ENCODE measurements at places on chromosomes 1 and 21.

DNA sequence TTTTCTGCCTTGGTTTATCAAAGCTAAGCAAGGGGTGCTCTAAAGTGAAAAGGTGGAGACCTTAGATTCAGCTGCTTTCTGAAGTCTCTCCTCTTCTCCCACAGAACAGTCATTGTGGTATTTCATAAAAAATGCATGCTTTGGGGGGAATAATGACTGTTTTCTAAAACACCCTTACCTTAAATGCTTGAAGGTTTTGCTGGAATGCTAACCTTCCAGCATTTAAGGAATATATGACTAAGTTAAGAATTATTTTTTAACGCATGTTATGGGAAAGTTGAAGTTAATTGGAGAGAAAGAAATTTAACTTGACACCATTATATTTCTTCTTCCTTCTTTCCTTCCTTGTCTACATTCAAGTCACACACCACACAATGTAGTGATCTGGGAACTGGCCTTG is 162.5 kb downstream of the ROR1 start:
- no peak for DNase-seq

GRCh38 chr1:107480548-107481415 is 339.9 kb downstream of the NTNG1 start:
- peak; percentile 22 for DNase-seq

DNA sequence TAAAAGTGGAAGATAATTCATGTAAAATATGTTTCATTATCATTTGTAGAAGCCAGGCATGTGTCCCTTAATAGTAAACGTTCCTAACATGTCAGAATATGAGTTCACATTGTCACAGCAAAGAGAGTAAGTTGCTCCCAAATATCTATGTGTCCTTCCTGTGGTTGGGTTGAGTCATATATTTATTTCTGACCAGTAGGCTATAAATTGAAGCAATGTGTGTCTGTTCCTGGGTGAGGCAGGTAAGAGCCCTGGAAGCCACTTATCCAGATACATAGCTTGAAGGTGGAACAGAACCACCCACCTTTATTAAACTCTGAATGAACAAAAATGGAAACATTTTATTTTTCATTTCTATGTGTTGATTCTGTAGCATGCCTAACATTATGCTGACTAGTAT is 2251.6 kb downstream of the NCAM2 start:
- no peak for DNase-seq

DNA sequence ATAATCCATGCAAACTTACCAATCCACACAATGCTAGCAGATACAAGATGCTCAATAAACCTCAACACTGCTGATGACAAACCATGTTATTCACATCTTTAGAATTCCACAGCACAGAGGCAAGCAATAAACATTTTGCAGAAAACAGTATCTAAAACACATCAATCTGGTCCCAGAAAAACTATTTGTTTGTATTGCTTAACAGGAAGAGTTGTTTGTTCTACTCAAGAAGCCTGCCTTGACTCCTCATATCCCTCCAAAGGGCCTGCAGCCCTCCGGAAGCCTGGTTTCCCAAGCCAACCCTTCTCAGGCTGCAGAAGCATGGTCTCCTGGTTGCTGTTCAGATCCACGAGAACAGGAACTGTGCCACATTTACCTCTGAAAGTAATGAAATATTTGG is 139.7 kb downstream of the RERE start:
- no peak for DNase-seq

DNA sequence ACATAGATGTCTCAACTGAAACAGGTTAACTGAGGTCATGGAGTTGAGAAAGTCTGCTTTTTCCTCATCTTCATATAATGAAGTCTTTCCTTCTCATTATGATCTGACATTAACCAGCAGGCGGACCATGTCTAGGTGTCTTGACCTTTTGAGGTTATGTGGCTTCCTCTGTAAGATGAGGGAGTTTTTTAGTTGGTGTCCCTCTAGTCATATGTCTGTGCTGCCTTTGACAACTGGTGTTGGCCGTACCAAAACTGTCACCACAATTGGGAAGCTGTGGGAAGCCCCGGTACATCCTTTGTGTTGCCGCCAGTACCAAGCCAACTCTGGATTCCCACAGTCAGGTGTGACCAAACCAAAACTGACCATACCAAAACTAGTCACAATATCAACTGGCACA is 105.1 kb downstream of the PBX1 start:
- no peak for DNase-seq

- DNase-seq = no peak
These were observed 312.3 kb downstream of the TM2D1 start for GRCh38 chr1:61412601-61413000.

DNA sequence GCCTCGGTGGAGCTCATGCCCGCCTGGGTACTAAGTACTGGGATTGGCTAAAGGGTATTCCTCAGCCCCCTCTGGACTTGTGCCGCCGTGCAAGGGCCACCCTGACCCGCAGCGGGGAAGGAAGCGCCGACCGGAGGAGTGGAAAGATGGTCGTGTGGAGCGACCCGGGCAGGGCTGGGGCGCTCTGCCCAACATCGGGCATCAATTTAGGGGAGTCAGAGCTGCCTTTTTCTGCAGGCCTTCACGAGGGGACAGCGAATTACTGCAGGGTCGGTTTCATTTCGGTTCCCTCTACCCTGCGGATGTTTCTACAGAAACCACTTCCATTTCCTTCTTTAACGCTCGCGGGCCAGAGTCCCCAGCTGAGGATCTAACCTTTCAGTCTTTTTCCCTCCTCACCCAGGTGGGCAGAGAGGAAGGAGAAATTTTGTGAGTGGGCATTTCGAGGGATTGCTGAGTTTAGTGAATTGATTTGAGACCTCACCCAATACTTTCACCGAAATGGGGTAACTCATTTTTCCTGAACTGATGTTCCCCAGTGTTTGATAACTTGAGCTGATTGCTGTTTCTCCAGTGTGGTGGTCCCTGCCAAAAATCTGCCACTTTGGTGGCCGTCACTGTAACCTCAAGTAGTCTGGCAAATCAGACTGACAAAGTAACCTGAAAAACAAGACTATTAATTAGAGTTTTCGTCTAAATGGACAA is 1.1 kb downstream of the TOR1AIP1 start:
- no peak for DNase-seq

DNA sequence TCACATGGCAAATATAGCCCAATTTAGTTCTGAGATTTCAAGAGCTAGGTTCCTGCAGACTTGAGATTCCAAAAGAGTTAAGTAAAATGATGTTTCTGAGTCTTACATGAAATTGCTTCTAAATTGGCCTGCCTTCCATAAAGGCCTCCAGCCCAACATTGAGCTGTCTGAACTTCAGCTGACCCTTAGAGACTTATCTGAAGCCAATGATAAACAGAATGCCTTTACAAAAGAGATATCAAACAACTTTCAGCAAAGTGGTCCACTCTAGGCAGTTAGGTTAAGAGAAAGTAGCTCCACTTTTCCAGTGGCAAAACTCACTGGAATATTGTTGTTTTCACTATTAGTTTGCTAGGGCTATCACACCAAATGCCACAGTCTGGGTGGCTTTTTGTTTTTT is 6.3 kb upstream of the RC3H1 start:
- no peak for DNase-seq

GRCh38 chr21:31180256-31181081 is 142.2 kb upstream of the KRTAP19-8 start:
- DNase-seq = peak; percentile 17

GRCh38 chr21:35476621-35477395 is 427.7 kb upstream of the RUNX1 start:
- DNase-seq = no peak

GRCh38 chr1:1527092-1527816 is 13.2 kb downstream of the TMEM240 start:
- DNase-seq = no peak

GRCh38 chr1:4684136-4684535 is 29.7 kb downstream of the AJAP1 start:
- no peak for DNase-seq

DNA sequence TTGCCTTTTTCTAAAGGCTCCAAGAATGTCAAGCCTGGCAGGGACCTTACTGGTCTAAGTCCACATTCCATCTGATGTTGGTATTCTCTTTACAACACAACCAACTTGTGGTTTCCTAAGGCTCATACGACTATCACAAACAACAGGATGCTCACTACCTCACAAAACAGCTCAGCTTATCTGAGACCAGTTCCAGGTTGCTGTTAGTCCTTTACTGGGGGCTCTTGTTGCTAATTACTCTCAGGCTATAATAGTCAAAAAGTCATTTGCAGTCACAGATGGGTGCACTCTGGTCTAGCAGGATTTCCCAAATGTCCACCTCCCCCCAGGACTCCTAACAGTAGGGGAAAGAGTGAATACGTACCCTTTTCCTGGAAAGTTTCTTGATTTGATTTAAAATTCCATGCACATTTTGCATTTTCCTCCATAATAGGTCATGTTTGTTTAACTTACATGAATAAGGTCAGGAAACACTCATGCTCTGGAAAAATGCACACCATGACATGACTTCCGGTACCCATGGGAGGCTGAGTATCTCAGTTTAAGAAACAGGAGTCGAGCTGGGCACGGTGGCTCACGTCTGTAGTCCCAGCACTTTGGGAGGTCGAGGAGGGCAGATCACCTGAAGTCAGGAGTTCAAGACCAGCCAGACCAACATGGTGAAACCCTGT is 16.0 kb downstream of the LCK start:
- DNase-seq = no peak

- DNase-seq = no peak
These were observed 285.7 kb downstream of the PTPRU start for GRCh38 chr1:29521811-29522580.

DNA sequence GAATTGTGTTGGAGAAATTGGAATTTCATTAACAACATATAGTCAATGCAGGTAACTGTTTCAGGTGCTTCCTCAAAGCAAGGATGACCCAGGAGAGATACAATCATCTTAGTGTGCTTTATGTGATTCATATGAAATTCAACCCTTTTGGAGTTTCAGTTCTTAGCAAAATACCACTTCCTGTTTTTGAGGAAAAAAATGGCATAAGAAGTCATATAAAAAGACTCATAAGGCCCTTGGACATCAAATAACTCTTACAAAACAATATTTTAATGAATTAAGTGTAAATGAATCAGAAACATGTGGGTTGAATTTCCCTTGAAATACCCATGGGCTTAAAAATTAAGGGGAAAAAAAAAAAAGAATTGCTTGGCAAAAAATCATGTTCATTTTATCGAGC is 926.6 kb downstream of the LTN1 start:
- DNase-seq = no peak

GRCh38 chr1:145837656-145838055 is 7.8 kb upstream of the NUDT17 start:
- no peak for DNase-seq

DNA sequence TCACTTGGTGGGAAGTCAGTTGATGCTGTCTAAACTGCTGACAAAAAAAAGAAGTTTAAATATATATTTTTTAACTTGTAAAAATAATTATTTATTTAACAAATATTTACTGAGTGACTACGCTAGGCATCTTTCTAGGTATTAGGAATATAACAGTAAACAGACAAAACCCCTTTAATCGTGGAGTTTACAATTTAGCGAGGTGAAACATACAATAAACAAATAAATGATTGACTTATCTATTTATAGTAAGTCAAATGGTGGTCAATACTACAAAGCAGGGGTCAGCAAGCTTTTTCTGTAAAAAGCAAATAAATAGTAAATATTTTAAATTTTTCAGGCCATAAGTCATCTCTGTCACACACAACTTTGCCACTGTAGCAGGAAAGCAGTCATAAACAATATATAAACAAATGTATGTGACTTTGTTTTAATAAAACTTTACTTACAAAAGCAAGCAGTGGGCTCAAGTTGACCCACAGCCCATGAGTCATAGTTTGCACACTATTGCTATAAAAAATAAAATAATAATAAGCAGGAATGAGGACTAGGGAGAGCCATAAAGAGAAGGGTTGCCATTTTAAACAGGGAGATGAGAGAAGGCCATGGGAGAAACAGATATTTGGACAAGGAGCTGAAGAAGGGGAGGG is 263.9 kb downstream of the PLPP3 start:
- DNase-seq = no peak

DNA sequence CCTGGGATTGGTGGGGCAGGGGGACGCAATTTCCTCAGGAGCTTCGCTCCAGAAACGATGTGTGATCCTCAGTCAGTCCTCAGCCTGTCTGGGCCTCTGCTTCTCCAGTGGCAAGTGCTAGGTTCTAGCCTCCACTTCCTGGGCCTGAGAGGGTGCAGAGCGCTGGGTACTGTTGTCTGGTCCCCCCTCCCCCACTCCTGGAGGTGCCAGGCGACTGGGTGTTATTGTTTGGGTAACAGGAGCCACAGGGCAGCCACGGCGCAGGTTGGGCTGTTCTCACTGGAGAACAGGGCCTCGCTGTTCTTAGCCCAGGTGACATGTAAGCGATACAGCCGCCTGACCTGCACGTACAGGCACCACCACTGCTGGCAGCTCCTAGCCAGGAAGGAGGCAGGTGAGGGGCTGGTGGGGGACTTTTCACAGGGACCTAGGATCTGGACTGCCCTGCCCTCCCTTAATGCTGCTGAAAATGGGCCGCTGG is 2.1 kb downstream of the RPS6KA1 start:
- peak; percentile 38 for DNase-seq

- DNase-seq = no peak
These were observed 54.0 kb downstream of the LTN1 start for GRCh38 chr21:28938726-28939125.

DNA sequence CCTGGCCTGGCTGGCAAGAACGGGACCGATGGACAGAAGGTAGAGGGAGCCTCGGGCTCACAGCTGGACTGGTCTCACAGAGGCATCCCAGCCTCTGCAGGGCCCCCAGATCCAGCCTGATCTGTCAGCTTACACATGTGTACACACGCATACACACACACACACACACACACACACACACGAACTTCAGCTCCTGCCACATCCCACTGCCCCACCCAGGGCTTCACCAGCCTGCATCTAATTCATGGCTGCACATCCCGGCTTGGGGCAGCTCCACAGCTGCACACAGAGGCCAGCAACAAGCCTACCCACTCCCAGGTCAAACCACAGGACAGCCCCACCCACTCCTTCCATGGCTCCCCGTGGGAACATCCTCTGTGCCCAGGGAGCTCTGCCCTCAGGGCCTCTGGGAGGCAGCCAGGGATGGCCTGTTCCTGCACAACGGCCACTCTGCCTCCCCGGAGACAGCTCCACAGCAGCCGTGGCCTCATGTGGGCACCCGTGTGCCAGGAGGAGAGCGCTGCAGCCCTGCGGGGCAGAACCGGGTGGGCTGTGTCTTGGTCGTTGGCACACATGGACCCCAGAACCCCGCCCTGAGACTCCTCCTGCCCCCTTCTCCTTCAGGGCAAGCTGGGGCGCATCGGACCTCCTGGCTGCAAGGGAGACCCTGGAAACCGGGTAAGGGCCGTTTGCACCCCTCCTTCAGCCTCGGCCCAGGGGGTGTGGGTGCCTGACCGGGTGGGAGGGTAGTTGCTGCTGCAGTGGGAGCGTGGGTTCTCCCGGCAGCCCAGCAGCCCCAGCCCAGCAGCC is 19.1 kb downstream of the COL6A2 start:
- no peak for DNase-seq

DNA sequence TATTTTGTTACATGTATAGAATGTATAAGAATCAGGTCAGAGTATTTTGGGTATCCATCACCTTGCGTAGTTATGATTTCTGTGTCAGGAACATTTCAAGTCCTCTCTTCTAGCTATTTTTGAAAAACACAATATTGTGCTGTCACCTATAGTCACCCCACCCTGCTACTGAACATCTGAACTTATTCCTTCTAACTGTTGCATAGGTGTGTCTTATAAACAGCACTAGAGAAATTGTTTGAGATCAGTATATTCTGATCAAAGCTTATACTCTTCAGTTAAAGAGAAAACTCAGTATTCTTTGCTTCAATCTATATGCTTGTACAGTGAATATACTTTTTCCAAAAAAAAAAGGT is 96.0 kb downstream of the ASH1L start:
- DNase-seq = no peak

Data from NCI-H1417 (cell line).